ENCODE measurements at places on chromosomes 16 and 17.

GRCh38 chr17:16814439-16814838, 124.4 kb downstream of the CCDC144A start:
- no peak for DNase-seq

- DNase-seq = no peak
These were observed 128.2 kb downstream of the ZNF778 start for GRCh38 chr16:89345642-89346150.

GRCh38 chr16:50408001-50408561, 39.3 kb upstream of the BRD7 start:
- DNase-seq = no peak

- no peak for DNase-seq
These were observed 6.3 kb upstream of the HOXB2 start for GRCh38 chr17:48551214-48551555.

- no peak for DNase-seq
These were observed 17.4 kb downstream of the ITPRIPL2 start for GRCh38 chr16:19130852-19131824.

DNA sequence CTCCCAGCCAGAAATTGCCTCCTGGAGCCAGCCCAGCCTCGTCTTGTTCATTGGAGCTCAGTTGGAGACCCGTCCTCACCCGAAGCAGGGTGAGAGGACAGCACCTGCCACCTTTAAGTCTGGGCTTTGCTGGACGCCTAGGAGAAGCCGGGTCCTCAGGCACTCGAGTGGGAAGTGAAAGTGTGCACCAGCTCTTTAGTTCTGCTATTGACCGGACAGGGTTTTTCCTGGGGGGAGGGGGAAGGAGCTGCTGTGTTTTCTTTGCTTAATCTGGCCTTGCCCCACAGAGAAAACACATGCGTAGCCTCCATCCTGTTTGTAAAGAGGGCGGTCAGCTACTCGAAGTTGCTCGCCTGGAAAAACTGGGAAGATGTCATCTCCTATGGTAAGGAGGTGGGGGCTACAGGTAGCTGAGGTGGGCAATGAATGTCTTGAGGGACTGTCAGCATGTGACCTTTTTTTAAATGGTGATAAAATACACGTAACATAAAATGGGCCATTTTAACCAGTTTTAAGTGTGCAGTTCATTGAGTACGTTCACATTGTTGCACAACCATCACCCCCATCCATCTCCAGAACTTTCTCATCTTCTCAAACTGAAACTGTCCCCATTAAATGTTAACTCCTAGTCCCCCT, 34.4 kb downstream of the CMIP start:
- no peak for DNase-seq

DNA sequence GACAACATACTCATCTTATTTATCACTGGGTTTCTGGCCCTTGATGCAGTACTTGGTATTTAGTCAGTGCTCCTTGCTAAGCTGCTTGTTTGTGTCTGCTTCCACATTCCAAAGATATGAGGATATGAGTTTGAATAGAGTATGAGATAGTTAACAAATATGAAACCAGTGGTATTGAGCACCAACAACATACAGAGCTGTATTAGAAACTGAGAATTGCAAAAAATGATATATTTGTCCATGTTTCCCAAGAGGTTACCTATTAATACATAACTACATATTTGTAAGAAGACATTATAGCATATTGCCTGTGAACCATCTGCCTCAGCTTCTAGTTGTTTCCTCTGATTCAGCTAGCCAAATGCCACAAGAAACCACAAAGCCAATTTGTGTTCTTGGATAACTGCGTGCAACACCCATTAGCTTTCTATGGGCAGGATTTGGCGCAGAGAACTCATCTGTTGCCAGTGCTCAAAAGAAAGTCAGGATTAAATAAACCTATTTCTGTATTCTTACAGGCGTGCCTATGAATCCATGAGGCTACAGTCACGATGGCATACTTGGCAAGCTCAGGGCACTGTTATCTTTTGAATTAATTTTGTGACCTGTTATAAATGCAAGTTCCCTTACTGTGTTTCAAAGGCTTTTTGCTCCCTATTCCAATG, 194.4 kb downstream of the MAP2K6 start:
- DNase-seq = peak; percentile 3

DNA sequence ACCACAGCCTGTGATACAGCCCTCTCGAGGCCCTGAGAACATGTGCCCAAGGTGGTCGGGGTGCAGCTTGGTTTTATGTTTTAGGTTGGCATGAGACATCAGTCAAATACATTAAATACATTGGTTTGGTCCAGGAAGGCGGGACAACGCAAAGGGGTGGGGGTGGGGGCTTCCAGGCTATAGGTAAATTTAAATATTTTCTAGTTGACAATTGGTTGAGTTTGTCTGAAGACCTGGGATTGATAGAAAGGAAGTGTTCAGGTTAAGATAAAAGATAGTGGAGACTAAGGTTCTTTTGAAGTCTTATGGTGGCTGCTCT, 1.2 kb upstream of the ZKSCAN2 start:
- no peak for DNase-seq

GRCh38 chr17:47117386-47117785, 71.7 kb downstream of the CDC27 start:
- no peak for DNase-seq

- no peak for DNase-seq
These were observed 353.9 kb downstream of the CPPED1 start for GRCh38 chr16:12449795-12450194.

GRCh38 chr17:27339198-27339835, 45.4 kb downstream of the WSB1 start:
- no peak for DNase-seq

All from NCI-H2107 (cell line).